ENCODE measurements at places on chromosomes 6 and 20. TPM values are rescaled to one million over a fixed set of nuclear protein-coding genes. Genes with fewer than 3 reads are reported as not detected.

The AVP gene
- not detected for total RNA-seq

GRCh38 chr6:114419175-114419574 lies 76.4 kb upstream of the HS3ST5 start:
- peaks cover 23% of the 10 kb centered on the region for H3K4me1 ChIP-seq
- H3K27ac ChIP-seq: no peak overlapping the region
- no peak overlapping the region for H3K4me3 ChIP-seq
- H3K27me3 ChIP-seq: no peaks in the 10 kb centered on the region
- no peak for DNase-seq

- DNase-seq: no peak
- no peak overlapping the region for H3K4me3 ChIP-seq
- no peaks in the 10 kb centered on the region for H3K36me3 ChIP-seq
- no peaks in the 10 kb centered on the region for H3K27me3 ChIP-seq
- H3K27ac ChIP-seq: no peak overlapping the region
These were observed 47.2 kb downstream of the TRIM38 start for GRCh38 chr6:26009817-26010216.

DNA sequence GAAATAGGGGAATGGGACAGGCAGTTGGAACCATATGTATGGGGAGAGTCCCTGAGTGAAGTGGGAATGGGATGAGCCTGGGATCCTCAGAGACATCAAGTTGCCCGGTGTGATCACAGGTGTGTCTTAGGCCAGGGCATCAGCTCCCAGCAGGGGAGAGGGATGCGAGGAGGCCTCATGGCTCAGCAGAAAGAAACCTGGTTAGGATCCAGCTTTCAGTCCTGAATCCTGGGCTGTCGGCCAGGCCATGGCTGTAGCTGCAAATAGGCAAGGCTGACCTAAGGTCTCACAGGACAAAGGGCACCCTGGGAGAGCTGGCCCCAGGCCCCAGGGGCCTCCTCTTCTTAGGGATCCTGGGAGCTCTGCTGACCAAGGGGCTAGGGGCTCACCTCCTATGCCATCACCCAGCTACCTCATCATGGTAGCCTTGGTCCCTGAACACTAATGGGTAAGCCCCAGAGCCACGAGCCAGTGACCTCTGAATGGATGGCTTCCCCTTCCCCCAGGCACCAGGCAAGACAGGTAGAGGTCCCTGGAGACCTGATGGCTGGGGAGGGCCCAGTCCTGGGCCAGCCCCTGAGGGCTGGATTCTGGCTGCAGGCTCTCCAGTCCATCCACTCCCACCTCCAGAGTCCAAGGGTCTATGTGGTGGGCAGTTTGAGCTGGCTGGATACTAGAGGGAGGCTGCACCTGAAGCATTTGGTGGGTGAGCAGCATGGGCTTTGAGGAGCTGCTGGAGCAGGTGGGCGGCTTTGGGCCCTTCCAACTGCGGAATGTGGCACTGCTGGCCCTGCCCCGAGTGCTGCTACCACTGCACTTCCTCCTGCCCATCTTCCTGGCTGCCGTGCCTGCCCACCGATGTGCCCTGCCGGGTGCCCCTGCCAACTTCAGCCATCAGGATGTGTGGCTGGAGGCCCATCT lies at the start of gene SLC22A7:
Gene SLC22A7, plus strand, starts transcription at position 617 of the 921 bp plus-strand sequence. Its CDS starts 99 bp downstream, at position 716.
- no peaks in the 10 kb centered on the region for H3K36me3 ChIP-seq
- no peak within 1 kb of the TSS for H3K27ac ChIP-seq
- no peak for DNase-seq

- DNase-seq: no peak
- no peaks in the 10 kb centered on the region for H3K36me3 ChIP-seq
- no peak overlapping the region for H3K27ac ChIP-seq
- no peaks in the 10 kb centered on the region for H3K27me3 ChIP-seq
- H3K4me3 ChIP-seq: no peak overlapping the region
These were observed 1502.2 kb downstream of the GRIK2 start for GRCh38 chr6:102895683-102896082.

DNA sequence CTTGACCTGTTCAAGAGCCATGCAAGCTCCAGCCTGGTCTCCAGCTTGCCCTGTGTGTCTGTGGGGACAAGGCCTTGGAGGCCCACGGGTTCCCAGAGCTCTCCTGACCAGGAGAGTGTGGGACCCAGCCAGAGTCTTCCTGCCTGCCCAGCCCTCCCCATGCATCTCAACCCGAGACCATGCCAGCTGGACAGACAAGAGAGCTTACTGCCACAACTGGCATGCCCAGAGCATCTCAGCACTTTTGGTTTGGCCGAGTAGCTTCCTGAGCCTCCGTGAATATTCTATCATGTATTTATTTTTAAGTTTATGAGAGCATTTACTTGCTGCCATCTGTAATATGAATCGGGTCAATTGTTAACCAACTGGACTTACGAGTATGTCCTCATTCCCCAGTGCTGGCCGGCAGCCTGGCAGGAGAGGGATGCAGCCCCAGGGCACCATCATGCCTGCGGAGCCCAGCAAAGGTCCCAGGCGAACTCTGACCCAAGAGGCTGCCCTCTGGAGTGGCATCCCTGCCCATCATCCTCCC lies 14.9 kb downstream of the IP6K3 start:
- H3K27ac ChIP-seq: no peak overlapping the region
- peaks cover 9% of the 10 kb centered on the region for H3K4me1 ChIP-seq

- no peaks in the 10 kb centered on the region for H3K27me3 ChIP-seq
- H3K27ac ChIP-seq: no peak overlapping the region
- no peak overlapping the region for H3K4me3 ChIP-seq
- H3K4me1 ChIP-seq: no peaks in the 10 kb centered on the region
These were observed 8.5 kb upstream of the COQ3 start for GRCh38 chr6:99402448-99402847.

DNA sequence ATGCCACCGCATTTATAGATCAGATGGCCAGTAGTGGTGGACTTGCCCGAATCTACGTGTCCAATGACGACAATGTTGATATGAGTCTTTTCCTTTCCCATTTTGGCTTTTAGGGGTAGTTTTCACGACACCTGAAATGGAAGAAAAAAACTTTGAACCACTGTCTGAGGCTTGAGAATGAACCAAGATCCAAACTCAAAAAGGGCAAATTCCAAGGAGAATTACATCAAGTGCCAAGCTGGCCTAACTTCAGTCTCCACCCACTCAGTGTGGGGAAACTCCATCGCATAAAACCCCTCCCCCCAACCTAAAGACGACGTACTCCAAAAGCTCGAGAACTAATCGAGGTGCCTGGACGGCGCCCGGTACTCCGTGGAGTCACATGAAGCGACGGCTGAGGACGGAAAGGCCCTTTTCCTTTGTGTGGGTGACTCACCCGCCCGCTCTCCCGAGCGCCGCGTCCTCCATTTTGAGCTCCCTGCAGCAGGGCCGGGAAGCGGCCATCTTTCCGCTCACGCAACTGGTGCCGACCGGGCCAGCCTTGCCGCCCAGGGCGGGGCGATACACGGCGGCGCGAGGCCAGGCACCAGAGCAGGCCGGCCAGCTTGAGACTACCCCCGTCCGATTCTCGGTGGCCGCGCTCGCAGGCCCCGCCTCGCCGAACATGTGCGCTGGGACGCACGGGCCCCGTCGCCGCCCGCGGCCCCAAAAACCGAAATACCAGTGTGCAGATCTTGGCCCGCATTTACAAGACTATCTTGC lies 725 bp downstream of the EEF1A1 start:
- peak; percentile 82 for DNase-seq
- peak overlapping the region; percentile 61 for H3K4me3 ChIP-seq
- H3K27ac ChIP-seq: peak overlapping the region; percentile 96
- peaks cover 19% of the 10 kb centered on the region for H3K4me1 ChIP-seq
- peaks cover 28% of the 10 kb centered on the region for H3K36me3 ChIP-seq

The LST1 gene
- 1.7 TPM for total RNA-seq

DNA sequence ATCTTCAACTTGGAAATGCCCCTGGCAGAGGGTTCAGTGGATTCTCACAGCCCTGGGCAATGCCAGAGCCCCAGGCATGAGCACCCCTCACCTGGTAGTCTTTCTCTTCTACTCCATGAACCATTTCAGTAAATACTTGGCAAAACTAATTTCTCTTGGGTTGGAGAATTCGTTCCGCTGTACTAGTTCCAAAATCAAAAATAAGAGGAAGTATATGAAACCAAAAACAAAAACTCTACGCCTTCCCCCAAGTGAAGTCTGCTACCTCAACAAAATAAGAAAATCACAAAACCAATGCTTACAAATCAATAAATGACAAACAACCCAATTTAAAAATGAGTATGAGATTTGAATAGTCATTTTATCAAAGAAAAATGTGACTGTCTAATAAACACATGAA lies 12.6 kb downstream of the GFOD1 start:
- no peak overlapping the region for H3K4me3 ChIP-seq
- no peak overlapping the region for H3K27ac ChIP-seq
- H3K36me3 ChIP-seq: no peaks in the 10 kb centered on the region
- no peaks in the 10 kb centered on the region for H3K27me3 ChIP-seq
- DNase-seq: no peak

- H3K27me3 ChIP-seq: no peaks in the 10 kb centered on the region
- H3K4me3 ChIP-seq: no peak overlapping the region
- peaks cover 9% of the 10 kb centered on the region for H3K4me1 ChIP-seq
- DNase-seq: no peak
- H3K36me3 ChIP-seq: no peaks in the 10 kb centered on the region
These were observed 45.9 kb downstream of the PTPRK start for GRCh38 chr6:128474481-128474880.

The GATA5 gene
- total RNA-seq: 103 TPM

GRCh38 chr6:150876598-150876997 lies 11.1 kb downstream of the MTHFD1L start:
- no peak for DNase-seq
- H3K36me3 ChIP-seq: no peaks in the 10 kb centered on the region
- peaks cover 3% of the 10 kb centered on the region for H3K4me1 ChIP-seq
- peak overlapping the region; percentile 26 for H3K27ac ChIP-seq
- H3K4me3 ChIP-seq: no peak overlapping the region

GRCh38 chr6:84172080-84172479 lies 55.4 kb downstream of the CEP162 start:
- H3K36me3 ChIP-seq: no peaks in the 10 kb centered on the region
- no peak for DNase-seq
- H3K4me1 ChIP-seq: peaks cover 14% of the 10 kb centered on the region
- H3K27ac ChIP-seq: no peak overlapping the region
- no peak overlapping the region for H3K4me3 ChIP-seq
- H3K27me3 ChIP-seq: no peaks in the 10 kb centered on the region

The KHDC1L gene
- not detected for total RNA-seq
